NCI-H446 treated with DMSO at 0.1 percent for 48 hours (cell line): ENCODE measurements at places on chromosomes 6 and 20.

- DNase-seq = no peak
Measured at GRCh38 chr6:41578217-41579087, 32.3 kb downstream of the FOXP4 start.

DNA sequence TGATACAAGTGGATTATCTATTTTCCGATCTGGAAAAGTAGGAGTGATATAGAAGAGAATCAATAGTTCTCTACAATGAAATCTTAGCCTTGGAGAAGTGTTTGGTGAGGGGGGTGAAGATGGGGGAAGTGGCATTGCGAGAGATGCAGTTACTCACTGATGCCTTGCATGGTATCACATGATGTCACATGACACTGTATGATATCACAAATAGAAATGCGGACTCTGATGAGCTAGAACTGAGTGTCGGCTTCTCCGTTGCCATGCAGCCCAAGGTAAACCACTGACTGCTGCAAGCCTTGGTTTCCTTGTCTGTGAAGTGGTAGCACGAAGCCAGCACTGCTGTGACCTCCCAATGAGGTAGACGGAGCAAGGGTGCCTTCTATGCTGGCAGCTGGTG is 403.3 kb upstream of the AGPAT4 start:
- no peak for DNase-seq

DNA sequence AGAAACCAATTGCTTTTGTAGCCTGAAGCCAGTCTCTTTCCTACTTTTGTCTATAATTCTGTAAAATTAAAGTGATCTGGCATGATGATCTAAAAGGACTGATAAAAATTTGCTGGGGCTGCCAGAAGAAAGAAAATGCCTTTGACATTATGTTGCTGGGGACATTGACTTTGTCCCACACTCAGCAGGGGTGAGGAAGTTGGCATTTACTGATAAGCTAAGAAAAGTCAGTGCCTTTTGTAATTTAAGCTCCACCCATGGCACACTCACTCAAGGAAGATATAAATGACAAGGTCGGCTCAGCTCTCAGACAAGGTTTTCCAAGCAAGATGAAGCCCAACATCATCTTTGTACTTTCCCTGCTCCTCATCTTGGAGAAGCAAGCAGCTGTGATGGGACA is at the start of gene SEMG1:
Gene SEMG1 (plus strand): TSS at position 309 of the 400 bp plus-strand sequence. CDS start 21 bp downstream, at position 330.
- no peak for DNase-seq

DNA sequence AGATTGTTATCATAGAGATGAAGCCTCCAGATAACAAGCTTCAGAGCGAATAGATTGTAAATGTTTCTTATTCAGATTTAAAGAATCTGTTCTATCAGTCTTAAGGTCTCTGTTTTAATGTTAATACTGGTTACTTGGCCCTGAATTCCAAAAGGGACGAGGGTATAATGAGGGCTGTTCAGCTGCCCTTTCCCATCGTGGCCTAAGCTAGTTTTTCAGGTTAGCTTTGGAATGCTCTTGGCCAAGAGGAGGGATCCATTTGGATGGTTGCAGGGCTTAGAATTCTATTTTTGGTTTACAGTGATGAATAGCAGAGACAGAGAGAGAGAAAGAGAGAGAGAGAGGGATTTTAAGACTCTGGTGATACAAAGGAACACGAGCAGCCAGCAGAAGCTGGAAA is 62.8 kb upstream of the UFL1 start:
- no peak for DNase-seq
